ENCODE measurements at places on chromosomes 16 and 17.

GRCh38 chr16:3578121-3578520 is 918 bp upstream of the NLRC3 start:
- DNase-seq = peak; percentile 44

GRCh38 chr16:81210807-81211206 is 27.7 kb upstream of the BCO1 start:
- no peak for DNase-seq

DNA sequence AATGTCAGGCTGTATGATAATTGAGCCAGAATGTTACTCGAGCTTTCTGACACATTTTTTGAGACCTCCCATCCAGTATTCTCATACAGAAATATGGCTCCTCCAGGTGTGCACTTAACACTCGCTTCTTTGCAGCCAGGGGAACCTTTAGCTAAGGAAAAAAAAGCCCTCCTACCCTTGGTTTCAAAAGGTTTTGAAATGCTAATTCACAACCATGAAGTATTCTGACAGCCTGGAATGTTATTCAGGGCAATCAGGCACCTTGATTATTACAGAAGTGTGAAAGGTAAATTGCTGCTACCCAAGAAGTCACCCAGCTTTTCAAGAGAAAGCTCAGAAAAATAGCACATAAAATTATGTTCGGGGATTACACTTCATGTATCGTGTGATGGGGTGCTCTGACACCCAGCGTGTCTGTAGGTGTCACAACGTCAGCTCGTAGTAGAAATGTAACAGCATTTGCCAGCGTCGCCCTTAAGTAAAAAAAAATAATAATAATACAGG is 41.1 kb downstream of the NTN1 start:
- no peak for DNase-seq

DNA sequence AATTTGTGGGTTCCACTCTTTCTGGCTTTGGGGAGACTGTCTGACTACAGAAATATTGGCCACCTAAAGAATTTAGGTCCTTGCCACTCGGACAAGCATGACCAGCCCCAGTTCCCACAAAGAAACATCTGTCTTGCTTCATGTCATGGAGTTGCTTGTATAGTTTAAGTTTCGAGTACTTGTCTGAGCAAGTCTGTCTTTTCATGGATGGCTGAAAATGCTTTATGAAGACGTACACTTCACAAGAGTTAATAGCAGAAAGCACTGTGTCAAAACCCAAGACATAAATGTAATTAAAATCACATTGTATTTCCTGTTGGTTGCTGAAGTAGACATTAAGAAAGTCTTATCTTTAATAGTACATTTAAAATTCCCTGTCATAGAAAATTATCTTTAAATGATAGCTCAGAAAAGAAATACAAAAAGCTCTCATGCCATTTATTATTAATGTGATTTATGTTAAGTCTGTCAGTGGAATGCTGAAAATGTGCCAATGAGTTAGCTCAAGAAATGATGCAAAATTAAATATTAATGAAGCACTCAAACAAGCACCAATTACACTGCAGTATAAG is 29.8 kb upstream of the XYLT2 start:
- DNase-seq = no peak

- no peak for DNase-seq
Measured at GRCh38 chr17:33696102-33696501, 403.0 kb upstream of the ASIC2 start.

GRCh38 chr17:73262676-73263642 is 1.3 kb upstream of the CPSF4L start:
- no peak for DNase-seq

- no peak for DNase-seq
Measured at GRCh38 chr17:17053446-17054379, 11.5 kb downstream of the MPRIP start.

- DNase-seq = no peak
Measured at GRCh38 chr16:74020095-74020670, 276.4 kb upstream of the PSMD7 start.

DNA sequence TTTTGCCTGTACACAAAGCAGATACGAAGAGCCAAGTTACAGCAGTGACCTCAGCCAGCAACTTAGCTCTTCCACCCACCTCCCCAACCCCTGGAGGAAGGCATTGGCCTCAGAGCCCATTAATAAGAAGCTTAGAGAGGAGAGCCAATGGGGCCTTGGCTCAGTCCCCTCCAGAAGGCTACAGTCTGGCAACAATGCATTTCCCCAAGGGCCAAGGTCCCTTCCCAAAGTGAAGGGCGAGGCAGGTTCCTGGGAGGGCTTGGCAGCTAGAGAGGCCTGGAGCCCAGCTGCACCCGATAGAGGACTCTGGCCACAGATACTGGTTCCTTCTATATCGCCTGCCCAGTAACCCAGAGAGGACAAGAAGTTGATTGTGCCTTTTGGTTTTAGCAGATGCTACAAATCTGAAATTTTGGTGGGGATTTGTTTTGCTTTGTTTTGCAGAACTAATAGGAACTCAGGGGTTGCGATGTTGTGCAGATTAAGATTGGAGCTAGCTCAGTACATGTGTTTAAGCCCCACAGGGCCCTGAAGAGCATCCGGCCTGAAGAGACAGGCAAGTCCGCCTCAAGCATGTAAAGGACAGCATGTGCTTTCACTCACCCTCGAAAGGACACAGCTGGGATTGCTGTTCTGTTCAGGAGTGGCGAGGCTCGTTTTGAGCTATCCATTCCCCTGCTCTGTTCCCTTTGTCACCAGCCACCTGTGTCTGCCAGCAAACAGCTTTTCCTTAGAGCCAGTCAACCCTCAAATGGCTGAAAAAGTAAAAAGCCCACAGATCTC is 12.0 kb upstream of the PNPO start:
- DNase-seq = no peak

- no peak for DNase-seq
Measured at GRCh38 chr17:27355419-27355818, 61.5 kb downstream of the WSB1 start.

DNA sequence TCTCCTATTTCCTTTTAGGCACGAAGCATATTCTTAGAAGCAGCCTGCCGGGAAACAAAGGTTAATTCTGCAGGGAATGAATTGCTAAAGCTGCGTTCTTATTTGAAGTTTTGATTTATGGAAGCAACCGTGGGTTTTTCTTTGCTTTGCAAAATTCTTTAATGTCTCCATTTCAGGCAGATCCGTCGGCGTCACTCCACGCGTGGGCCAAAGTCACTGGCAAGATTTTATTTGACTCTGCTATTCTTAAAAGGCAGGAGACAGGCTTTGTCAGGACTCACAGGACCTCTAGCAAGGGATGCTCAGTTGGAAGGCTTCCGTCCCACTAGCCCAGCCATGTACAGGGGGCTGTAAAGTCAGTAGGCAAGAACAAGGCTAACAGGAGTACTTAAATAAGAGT is 387.3 kb upstream of the XYLT1 start:
- no peak for DNase-seq

- no peak for DNase-seq
Measured at GRCh38 chr16:9275816-9276354, 184.4 kb downstream of the HAPSTR1 start.

DNA sequence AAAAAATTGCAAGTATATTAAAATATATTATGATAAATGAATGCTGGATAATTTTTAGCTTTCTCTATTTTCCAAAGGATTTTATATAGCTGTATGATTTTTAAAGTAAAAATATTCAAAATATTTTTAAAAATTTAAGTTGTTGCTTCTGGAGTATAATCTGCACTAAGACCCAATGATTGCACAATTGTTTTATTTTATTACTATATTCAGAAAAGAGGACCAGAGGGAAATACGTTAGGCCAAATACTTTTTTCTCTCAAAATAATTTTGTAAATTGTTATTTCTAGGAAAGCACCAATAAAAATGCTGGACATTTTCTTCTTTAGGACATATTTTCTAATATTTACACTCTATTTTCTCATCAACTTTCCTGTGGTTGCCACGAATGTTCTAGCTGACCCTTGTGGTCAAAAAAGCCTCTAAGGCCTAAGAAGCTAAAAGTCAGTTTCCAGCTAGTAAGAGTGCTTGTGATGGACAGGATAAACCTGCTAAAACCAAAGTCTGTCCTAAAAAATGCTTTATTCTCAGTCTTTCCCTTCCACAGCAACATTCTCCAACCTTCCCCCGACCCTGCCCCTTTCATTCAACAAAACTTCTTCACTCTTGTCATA is 31.2 kb downstream of the MMD start:
- no peak for DNase-seq

DNA sequence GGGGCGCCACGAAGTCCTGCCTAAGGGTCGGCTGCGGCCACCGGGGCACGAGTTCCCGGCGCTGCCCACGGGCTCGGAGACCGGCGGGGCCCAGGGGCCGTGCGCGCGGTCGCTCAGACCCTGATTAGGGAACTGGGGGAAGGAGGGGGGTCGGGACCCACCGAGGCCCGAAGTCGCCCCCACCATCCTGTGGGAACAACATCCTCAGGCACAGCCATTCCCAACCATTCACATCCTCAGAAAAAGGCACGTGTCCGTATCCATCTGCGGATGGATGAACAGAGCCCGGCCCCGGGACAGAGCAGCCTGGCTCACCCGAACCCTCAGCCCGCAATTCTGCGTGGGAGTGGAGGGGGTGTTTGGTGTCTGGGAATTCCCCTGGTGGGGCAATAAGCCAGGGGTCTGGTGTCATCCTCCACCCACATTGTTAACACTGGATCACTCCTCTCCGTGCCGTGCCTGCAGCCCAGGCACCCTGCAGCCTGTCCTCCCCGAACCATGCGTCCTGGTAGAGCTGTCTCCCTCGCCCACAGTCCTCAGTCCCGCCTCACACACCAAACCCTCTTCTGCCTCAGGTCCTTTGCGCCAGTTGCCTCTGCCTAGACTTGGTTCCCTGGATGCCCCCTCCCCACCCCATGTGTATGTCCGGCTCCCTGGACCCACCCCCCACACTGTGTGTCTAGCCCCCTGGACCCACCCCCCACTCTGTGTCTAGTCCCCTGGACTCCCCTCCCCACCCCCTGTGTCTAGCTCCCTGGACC is 789 bp upstream of the CCDC57 start:
- peak; percentile 74 for DNase-seq

DNA sequence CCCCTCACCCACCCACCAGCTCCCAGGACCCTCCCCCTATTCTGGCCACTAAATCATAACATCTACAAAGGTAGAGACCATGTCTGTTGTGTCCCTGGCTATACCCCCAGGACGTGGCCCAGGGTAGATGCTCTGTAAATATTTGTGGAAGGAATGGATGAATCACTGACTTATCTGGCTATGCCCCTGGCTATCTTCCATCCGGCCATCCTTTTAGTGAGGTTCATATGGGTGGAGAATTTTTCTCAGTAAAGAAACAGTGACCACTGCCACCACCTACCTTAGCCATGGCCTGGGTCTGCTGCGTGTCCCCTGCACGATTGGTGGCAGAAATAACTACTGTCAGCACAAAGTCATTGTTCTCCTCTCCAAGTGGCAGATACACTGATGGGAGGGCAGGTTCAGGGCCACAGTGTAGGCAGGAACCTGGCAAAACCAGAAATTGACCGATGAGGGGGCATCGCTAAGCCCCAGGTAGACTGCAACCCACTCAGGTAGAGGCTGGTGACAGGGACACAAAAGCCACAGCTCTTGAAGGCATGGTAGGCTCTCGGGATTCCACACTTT is 63.1 kb upstream of the BCO1 start:
- DNase-seq = no peak

- DNase-seq = no peak
Measured at GRCh38 chr16:50497592-50497991, 50.6 kb upstream of the NKD1 start.

DNA sequence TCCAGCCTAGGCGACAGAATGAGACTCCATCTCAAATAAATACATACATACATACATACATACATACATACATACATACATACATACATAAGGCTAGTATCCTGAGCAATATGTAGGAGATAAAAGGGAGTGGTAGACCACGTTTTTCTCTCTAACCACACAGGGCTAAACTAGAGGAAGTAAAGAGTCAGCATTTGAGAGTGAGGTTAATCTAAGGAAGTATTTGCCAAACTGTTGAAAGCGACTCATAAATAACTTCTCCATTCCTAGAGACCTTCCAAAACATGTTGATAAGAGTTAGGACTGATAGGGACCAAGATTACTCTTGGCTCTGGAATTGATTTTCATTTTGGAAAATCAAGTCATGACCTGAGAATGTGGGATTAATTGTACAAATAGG is 68.9 kb downstream of the NEUROD2 start:
- DNase-seq = no peak

GRCh38 chr17:48605409-48605919 is 678 bp upstream of the HOXB6 start:
- no peak for DNase-seq

DNA sequence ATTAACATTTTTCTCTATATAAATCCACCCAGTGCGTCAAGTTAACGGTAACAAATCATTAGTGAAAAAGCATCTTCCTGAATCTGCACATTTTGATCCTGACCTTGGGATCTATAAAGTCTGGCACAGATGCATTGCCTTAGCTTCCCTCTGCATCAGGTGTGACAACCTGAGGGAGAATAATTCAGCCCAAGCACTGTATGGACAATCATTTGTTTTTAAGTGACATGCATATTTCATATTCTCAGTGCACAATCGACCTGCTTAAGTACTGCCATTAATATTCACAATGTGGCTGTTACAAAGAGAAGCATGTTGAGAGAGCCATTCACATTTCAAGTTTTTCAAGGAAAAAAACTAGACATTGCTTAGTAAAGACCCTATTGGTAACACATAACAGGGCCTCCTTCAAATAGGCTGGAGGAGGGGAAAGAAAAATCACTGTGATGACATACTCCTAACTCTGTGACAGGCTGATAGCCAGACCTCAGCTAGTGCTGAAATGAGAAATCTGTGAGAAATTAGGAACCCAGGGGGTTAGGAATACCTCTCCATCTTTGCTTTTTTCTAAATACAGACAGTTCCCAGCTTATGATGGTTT is 505.3 kb upstream of the CDH5 start:
- DNase-seq = no peak

GRCh38 chr16:24069036-24069590 is 187.0 kb upstream of the CACNG3 start:
- no peak for DNase-seq

DNA sequence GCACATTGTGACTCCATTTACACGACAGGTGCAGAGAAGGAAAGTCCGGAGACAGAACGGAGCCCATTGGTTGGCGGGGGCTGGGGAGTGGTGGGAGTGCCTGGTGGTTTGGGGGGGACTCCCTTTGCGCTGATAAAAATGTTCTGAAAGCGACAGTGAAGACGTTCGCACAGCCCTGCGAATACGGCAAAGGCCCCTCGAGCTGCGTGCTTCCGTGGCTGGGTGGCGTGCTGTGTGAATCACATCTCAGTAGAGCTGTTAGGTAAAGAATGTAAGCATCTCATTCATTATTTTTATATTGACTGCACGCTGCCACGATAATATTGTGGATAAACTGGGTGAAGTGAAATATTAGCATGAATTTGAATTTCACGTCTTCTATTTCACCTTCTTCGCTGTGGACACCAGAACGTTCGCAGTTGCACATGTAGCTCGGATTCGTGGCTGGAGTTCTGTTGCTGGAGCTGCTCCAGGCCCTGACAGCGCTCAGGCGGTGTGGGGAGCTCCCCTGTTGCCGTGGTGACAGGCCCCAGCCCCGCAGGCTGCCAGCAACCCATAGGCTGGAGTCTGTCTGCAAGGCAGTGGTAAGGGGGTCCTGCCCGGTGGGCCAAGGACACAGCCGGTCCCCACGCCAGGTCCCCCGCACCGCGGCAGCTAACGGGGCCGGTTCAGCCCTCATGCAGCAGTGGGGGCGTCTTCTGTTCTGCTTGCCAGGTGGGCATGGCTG is 44.6 kb downstream of the SOX8 start:
- DNase-seq = no peak

GRCh38 chr16:64150193-64150592 is 971.7 kb downstream of the CDH11 start:
- DNase-seq = no peak

GRCh38 chr17:76174037-76174436 is 33.0 kb upstream of the FOXJ1 start:
- DNase-seq = no peak

GRCh38 chr17:73091410-73091769 is 1.1 kb downstream of the SLC39A11 start:
- DNase-seq = no peak
